ENCODE measurements at places on chromosomes 1 and 21.

GRCh38 chr1:1540090-1540817 is at the start of gene TMEM240:
TSS of gene TMEM240 (minus strand) at chr1:1540624. CDS start at chr1:1540346, 278 bp downstream.
- peak; percentile 22 for DNase-seq

DNA sequence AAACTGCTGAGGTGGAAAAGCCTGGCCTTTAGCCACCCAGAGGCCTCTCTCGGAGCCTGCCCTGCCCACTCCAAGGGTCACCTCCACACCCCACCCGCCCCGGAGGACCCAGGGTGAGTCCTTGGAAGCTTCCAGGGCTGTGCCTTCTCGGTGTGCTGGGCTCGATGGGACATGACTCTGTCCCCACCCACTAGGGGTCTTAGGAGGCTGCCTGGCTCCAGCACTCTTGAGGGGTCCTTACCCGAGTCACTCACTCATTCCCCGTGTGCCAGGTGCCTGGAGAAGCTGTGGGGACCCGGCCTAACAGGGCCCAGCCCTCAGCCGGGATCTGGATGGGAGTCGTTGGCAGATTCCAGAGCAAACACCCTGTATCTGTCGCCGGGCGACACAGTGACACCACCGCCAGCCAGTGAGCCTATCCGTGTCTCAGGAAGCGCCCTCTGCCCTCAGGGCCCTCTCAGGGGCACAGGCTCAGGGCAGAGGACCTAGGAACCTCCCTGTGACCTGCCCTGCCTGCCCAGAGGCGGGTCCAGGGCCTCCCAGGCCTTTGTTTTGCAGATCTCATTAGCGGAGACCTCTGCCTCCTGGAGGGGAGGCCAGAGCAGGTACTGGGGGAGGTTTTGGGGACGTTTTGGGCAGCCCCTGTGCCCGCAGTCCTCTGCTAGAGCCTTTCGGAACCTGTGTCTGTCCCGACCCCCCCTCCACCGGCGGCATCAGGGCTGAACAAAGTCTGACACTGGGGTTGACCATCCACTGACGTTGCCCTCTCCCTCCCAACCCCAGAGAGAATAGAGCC is 3.1 kb upstream of the PRKCZ start:
- no peak for DNase-seq

DNA sequence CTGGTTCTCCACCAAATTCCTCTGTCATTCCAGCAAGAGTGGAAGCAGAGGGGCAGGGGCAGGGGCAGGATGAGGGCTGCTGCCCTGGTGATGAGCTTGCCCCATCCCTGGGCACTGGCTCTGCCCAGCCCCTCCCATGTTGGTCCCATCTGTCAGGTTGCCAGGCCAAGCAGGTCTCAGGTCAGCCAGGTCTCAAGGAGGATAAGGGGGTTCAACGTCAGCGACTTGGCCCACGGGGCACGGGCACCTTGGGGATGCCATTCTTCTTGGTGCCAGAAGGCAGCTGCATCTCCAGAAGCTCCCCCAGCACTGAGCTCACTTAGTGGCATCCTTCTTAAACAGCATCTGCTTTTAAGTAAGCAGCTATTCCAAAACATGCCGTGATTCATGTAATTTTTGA is 133.1 kb downstream of the AJAP1 start:
- no peak for DNase-seq

GRCh38 chr21:43827015-43827611 is 37.7 kb downstream of the RRP1 start:
- no peak for DNase-seq

GRCh38 chr1:32626176-32626575 is 24.2 kb downstream of the ZBTB8OS start:
- DNase-seq, result no peak

GRCh38 chr1:179175011-179175841 is 54.3 kb downstream of the ABL2 start:
- DNase-seq, result no peak

Data from T-helper 17 cell (primary cell).